ENCODE measurements at places on chromosomes 6 and 20. TPM values are rescaled to one million over a fixed set of nuclear protein-coding genes. Genes with fewer than 3 reads are reported as not detected.

DNA sequence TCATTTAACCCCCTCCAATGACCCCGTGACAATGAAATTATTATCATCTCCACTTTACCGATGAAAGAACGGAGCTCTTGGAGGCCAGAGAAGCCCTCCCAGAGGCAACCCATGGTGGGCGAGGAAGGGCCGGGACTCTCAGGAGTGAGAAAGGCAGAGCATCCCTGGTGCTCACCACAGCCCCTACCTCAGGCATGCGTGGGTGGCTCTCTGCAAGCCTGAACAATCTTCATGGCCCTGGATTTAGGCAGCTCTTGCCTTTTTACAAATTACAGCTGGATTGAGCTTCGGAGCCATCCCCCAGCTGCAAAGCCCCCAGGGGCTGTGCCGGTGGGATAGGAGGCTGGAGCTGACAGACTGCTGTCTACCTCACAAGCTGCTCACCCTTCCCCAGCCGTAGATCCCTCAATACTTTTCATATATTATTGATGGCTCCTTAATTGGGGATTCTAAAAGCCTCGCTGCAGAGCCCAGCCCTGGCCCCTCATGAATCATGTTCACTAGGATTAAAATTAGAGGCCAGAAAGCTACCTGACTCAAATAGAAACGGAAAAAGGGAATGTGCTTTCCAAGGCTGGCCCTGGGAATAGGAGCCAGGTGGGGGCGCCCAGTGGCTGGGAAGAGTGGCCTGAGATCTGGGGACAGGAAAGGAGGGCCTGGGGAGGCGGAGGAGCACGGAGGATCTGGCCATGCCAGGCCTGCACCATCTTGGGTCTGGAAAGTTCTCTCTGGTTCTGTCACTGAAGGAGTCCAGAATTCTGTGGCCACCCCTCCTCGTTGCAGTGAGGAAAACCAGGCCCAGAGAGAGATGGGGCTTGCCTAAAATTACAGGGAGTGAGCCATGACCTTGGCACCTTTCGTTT, 29.1 kb downstream of the CPNE5 start:
- DNase-seq, result no peak

DNA sequence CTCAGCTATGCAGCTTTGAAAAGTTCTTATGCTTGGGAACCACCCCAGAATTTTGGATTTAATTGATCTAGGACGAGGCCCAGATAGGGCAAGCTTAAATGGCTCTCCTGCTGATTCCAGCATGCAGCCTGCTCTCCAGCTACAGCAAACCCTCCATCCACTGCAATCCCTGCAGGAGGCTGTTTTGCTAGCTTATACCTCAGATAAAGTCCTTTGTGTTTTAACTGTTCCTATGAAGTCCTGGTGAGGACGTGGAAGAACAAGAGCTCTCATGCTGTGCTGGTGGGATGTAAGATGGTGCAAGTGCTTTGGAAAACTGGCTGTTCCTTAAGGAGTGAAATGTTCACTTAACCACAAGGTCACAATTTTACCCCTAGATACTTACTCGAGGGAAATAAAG, 25.5 kb upstream of the NXT1 start:
- no peak for DNase-seq

DNA sequence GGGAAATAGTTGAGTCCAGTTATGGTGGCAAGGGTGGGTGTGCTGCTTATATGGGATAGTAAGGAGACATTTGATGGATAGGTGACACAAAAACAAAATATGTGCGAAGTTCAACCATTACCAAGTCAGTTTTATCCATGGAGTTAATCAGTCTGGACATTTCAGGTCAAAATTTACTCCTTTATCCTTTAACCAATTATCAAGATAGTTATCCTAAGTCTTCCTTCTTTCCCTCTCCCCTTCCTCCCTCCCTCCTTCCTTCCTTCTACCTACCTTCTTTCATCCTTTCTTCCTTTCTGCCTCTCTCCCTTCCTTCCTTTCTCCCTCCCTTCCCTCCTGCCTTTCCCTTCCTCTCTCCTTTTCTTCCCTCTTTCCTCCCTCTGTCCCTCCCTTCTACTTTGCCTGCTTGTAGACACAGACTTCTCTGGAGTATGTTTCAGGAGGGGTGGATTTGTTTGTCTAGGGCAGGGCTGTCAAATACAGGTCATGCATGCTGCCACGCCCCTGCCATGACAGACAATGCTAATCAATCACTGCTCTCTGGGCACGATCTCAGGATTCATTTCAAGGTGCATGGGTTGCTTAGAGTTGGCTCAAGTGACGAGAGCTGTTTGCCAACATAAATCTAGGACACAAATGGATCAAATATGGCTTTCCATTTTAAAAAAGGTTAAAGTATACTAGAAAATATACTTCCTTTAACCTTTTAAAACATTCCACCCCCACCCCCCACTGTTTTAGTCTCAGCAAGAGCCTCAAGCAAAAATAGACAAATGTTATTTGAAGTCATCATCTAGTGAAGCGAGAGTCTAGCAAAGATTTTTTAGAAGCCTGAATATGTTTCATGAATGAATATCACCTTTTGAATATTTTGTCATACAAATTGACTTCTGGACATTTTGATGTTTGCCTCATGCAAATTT, 281.6 kb upstream of the CITED2 start:
- no peak for DNase-seq

- DNase-seq, result peak; percentile 89
Observed at GRCh38 chr6:142926494-142927270, 18.3 kb downstream of the HIVEP2 start.

LY86 gene
- 4.4 TPM for total RNA-seq

- DNase-seq, result no peak
Observed at GRCh38 chr6:98946879-98947410, 801 bp downstream of the FBXL4 start.

ADGRG6 gene
- 6.4 TPM for total RNA-seq

RNF144B gene
- total RNA-seq, result 15.9 TPM

DNA sequence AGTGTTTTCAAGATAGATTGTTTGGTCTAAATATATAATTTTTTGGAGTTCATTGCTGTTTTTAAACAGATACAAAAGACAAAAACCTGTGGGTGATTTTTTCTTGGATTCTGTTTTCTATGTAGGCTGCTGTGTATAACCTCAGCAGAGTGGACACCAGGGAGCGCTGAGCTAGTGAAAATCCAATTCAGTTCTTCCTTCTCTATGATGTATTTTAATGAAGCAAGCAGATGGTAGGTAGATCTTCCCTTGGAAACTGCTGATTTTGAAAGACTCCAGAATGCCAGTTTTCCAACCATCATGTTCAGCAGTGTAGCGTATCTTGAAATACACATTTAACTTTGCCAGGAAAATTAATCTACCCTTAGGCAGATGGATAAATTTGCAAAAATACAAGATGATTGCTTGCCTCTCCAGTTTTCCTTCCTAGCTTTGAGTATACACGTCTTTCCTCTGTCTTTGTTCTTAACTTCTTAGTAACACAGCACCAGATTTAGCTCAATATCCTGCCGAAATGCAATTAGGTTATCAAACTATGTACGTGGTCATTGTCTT, 178.0 kb downstream of the PHF3 start:
- DNase-seq, result no peak

- no peak for DNase-seq
Observed at GRCh38 chr6:117498159-117498558, 15.7 kb downstream of the DCBLD1 start.

GRCh38 chr6:4848382-4849068, 72.3 kb downstream of the CDYL start:
- DNase-seq, result no peak

- DNase-seq, result no peak
Observed at GRCh38 chr20:10594296-10594868, 79.4 kb downstream of the JAG1 start.

Data from dorsolateral prefrontal cortex (tissue), 122 donors.